ENCODE measurements at places on chromosomes 3 and 15.

DNA sequence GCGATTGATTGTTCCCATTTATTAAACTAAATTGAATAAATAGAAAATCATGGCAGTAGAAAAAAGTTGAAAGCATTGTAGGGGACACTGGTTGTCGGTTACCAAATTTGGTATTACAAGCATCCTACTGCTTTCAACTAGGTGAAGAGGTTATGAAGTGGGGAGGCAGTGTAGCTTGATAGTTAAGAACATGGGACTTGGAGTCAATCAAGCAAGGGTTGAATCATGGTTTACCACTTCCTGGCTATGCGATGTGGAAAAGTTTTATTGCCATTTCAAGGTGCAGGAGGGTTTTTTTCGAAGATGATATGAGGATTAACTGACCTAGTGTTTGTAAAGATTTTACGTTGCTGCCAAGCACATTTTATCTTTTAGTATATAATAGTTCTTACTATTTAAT is 318.2 kb upstream of the KCNH8 start:
- DNase-seq, result no peak

GRCh38 chr3:115660646-115661337 is 37.5 kb downstream of the GAP43 start:
- DNase-seq, result no peak

DNA sequence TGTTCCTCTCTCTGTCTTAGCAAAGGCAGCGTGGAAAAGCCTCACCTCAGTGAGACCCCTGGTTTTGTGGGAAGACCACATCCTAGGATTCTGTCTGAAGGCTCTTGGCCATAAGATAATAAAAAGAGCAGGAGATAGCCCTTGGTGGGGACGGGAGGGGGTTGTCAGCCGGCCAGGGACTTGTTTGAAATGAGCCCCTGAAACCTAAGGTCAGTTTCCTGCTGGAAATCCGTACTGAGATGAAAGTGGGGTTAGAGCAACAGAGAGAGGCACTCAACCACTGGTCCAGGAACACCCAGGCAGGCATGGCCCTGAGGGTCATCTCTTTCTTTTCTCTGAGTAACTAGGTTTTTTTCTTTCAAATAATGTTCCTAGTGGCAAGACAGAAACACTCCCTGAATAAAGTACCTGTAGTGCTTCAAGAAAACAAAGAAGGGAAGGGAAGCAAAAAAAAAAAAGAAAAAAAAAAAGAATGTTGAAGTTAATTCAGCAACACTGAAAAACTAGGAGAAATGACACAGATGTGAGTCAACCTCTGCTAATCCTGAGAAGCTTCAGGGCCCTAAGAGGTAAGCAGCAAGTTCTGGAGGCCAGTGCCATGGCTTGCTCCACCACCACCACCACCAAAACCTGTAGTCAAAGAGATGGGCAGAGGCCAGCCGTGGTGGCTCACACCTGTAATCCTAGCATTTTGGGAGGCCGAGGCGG is 3.2 kb downstream of the ITGB5 start:
- DNase-seq, result no peak

- DNase-seq, result no peak
Measured at GRCh38 chr15:25936004-25936403, 72.9 kb upstream of the ATP10A start.

- DNase-seq, result no peak
Measured at GRCh38 chr15:61069394-61070075, 159.6 kb downstream of the RORA start.

- DNase-seq, result no peak
Measured at GRCh38 chr3:133965013-133965570, 64.6 kb downstream of the SLCO2A1 start.

DNA sequence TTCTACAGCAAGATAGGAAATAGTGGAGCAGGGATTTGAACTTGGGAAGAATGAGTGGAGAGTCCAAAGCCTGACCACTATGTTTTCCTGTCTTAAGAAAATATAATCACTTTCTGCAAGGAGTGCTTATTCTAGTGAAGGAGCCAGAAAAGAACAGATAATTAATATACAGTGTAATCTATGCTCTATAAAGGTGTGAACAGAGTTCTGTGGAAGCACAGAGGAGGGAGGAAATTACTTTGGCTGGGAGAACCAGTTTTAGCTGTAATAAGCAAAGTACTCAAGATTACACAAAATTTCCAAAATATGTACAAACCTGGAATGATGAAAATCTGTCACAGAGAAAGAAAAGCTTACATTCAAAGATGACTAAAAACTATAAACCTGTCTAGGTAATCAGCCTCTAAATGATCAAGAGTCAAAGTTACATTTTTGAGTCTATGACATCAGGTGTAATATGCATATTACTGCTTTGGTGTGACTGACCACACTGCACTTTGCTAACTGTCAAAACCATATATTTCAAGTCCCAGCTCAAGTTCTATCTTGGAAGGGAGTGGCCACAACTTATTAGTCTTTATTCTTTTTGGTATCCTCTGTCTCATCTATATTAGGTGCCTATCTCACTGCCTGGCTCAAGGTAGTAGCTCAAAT is 40.7 kb upstream of the MB21D2 start:
- no peak for DNase-seq

DNA sequence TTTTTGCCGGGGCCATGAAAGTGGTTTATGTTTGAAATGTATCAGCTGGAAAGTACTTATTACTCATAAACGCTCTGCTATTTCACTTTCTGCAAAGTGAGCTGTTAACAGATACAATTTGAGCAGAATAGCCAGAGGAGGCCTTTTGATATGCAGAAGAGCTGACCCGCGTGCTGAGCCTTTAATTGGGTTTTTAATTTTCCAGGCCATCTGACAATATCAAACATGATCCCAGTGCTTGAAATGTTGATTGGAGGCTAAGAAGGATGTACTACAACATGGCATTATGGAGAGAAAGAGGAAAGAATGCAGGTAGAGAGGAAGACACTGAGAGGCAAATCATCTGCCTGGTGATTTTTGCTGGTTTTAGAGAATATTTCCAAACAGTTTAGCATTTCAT is 261.3 kb upstream of the MEIS2 start:
- no peak for DNase-seq

DNA sequence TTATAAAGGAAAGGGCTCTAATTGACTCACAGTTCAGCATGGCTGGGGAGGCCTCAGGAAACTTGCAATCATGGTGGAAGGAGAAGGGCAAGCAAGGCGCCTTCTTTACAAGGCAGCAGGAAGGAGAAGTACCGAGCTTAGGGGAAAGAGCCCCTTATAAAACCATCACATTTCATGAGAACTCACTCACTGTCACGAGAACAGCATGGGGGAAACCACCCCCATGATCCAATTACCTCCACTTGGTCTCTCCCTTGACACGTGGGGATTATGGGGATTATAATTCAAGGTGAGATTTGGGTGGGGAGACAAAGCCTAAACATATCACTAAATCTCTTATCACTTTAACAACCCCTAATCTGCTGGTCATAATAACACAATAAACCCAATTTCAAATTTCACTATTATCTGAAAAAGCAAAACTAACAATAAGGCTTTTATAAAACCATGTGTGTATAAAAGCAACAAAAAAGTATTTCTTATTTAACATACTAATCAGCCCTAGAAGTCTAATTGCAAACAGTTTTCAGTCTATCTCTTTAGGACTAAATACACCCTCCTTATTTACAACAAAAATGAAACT is 43.2 kb downstream of the SCAPER start:
- DNase-seq, result no peak

GRCh38 chr15:89578146-89578545 is 2.9 kb downstream of the TICRR start:
- no peak for DNase-seq

- no peak for DNase-seq
Measured at GRCh38 chr3:151121016-151121415, 35.6 kb downstream of the MED12L start.

DNA sequence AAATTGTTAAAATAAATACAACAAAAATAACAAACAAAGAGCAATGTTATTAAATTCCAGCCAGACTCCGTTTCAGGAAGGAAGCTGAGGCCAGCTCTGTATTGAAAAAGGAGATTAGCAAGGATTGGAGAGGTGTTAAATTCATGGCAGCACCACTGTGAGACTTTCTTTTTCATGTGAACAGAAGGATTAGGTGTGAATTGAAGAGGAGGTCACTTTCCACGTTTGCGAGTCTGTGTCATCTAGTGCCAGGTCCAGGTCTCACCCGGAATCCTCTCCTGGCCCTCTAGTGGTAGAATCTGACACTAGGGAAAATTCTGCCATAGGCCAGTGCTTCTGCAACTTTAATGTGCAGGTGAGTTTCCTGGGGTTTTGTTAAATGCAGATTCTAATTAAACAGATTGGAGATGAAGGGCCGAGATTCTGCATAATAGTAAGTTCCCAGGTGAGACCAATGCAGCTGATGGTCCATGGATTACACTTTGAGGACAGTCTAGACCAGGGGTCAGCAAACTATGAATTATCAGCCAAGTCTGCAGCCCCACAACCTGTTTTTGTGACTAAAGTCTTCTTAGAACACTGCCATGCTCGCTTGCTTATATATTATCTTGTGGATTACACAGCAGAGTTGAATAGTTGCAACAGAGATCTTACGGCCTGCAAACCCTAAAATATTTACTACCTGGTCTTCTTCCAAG is 9.2 kb upstream of the SLC6A1 start:
- no peak for DNase-seq

- DNase-seq, result peak; percentile 39
Measured at GRCh38 chr3:10189557-10190354, 25.0 kb downstream of the IRAK2 start.

GRCh38 chr15:64710676-64711428 is 64.5 kb downstream of the RBPMS2 start:
- DNase-seq, result no peak

GRCh38 chr15:79682851-79683288 is 213.9 kb downstream of the MTHFS start:
- DNase-seq, result no peak

- no peak for DNase-seq
Measured at GRCh38 chr3:142987707-142988106, 13.7 kb upstream of the U2SURP start.
